Astrocyte (in vitro differentiated cells and primary cell): ENCODE measurements at places on chromosomes 7 and 10.

GRCh38 chr10:71613261-71613777, 106.3 kb downstream of the C10orf105 start:
- no peak for DNase-seq

DNA sequence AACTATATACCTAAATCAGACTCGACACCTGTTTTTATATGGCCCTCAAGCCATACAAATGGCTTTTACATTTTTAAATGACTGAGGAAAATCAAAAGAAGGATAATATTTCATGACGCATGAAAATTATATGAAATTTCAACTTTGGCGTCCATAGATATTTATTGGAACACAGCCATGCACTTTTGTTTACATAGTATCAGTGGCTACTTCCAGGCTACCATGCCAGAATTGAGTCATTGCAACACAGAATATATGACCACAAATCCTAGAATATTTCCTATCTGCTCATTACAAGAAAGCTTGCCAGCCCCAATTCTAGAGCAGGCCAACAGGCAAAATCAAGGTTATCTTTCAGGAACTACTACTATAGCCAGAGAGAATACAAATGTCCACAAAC, 29.3 kb downstream of the AFAP1L2 start:
- DNase-seq, result no peak

DNA sequence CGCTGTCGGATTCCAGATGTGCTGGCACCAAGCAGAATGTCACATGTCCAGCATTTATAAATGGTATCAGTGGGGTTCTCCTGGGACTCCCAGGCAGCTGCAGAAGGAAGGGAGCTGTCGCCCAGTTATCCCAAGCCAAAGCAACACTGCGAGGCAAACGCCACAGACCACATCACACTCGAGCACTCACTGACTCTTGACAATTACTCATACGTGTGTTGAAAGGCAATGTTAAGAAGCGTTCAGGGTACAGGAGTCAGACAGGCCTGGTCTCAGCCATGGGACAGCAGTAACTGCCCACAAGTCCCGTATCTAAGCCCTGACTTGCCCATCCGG, 113.4 kb downstream of the DIP2C start:
- DNase-seq, result peak; percentile 56

DNA sequence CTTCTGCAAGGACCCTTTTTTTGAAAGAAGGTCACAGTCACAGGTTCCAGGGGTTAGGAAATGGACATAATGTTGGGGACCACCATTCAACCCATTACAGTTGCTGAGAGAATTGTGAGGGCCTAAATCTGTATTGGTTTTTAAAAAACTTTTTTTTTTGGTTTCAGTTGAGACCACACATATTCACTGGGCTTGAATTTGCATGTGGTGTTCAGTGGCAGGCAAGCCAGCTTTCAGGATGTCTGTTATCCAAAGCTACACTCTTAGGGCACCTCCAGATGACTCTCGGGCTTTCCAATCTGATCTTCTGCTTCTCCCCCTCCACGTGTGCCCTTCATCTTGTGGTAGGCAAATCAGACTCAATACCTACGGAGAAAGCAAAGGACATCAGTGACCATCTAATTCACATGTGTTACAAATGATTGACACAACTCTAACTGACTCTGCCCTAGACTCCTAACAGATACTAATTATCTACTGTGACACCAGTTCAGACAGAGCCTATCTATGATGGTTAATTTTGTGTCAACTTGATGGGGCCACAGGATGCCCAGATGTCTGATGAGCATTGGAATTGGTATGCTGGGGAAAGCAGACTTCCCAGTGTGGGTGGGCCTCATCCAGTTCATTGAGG, 93.3 kb upstream of the ELMO1 start:
- DNase-seq, result no peak

DNA sequence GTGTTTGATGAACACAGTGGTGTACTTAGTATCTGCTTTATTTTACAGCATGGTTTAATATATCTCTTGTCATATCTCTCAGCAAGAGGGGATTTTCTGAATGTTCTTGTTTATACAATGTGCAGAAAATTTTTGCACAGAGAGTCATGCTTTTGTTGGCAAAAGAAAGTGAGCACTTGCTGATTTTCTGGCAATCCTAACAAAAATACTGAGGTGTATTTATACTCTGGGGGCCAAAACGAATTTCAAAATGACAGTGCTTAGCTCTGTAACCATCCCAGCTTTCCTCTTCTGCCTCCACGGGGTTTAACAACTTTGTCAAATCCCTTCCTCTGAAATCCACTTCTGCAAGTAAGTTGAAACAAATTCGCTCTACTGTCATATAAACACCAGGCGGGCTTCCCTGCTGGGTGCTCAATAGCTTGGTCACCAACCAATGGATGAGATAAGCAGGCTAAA, 169.2 kb downstream of the NOC3L start:
- DNase-seq, result peak; percentile 87

GRCh38 chr7:147183276-147183675, 1066.7 kb downstream of the CNTNAP2 start:
- no peak for DNase-seq

GRCh38 chr10:86900955-86901354, 56.5 kb downstream of the MMRN2 start:
- DNase-seq, result peak; percentile 42

DNA sequence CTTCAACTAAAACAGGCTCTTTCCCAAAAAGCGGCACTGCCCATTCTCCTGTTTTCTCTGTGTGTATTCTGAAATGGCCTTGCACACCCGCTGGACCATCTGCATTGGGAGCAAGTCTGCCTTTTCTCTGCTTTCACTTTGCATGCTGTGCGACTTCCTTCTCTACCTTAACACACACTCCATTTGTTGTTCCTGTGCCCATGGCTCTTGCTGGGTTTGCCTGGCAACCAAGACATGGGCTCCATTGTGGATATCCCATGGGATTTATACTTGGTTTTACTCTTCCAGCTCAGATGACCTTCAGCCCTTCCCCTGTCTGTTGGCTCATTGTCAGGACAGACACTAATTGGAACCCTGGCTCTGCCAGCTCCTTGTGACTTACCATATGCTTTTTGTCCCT, 465.3 kb downstream of the REEP3 start:
- DNase-seq, result no peak

DNA sequence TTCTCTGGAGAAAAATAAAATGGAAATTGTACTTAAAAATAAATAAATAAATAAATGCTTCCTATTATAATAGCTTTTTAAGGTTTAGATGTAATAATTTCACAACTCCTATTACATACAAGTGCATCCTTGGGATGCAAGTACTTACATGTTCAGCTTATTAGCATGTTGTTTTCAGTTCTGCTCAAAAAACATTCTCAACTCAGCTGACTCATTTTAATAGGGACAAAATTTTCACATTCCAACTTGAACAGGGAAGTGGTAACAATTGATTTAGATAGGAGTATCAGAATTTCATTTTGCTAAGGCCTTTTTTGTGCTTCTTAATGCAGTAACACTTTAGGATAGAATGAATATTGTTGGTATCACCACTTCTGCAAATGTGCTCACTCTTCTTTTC, 16.7 kb upstream of the PAPSS2 start:
- DNase-seq, result no peak

DNA sequence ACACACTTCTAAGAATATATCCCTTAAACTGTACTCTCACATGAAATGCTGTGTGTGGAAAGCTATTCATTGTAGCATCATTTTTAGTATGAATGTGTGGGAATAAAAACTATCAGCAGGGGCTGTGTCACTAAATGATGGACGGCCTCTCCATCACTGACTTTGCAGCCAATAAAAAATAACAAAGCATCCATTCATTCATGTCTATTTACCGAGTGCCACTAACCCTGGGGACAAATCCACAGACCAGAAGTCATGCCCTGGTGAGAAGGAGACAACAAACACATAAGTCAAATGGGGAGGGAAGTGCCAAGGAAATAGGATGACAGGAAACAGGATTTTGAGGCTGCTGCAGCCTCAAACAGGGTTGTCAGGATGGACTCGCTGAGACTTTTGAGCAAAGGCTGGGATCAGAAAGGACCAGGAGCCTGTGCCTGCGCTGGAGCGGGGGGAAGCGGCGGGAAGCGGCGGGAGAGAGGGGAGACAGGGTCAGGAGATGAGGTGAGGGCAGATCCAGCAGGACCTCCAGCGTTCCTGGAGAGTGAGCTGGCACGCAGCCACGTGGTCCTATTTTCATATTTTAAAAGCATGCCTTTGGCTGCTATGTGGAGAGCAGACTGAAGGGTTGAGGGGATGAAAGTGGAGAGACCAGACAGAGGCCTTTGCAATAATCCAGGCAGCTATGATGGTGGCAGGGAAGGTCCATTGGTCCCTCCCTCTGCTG, 2.2 kb upstream of the NOM1 start:
- DNase-seq, result no peak

- DNase-seq, result no peak
Measured at GRCh38 chr7:112521942-112522341, 41.2 kb downstream of the LSMEM1 start.

GRCh38 chr7:112982441-112983063, 104.1 kb downstream of the GPR85 start:
- no peak for DNase-seq

GRCh38 chr7:107854989-107855388, 36.0 kb upstream of the DLD start:
- no peak for DNase-seq

DNA sequence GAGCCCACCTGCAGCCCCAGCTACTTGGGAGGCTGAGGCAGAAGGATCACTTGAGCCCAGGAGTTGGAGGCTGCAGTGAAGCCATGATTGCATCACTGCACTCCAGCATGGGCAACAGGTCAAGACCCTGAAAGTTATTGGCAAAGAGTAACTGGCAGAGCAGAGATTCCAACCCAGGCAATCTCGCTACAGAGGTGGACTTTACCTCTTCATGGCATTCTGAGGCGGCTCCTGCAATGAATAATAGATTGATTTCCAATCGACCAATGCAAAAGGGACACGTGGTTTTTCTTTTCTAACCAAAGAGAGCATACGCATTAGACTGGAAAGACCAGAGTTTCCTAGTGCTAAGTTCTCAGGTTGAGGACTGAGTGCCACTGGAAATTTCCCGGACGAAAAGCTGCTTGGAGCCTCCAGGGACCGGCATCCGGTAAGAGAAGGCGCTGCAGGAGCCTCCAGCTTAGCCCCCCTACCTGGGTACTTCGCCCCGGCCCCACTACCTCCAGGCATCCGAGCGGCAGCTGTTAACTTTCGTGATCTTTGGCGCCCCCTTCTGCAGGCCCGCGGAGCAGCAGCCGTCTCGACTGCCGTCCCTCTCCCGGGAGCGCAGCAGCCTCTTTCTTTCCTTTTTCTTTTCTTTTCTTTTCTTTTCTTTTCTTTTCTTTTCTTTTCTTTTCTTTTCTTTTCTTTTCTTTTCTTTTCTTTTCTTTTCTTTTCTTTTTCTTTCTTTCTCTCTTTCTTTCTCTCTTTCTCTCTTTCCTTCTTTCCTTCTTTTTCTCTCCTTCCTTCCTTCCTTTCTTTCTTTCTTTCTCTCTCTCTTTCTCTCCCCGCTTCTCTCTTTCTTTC, 4.1 kb downstream of the MBLAC1 start:
- DNase-seq, result no peak

GRCh38 chr7:44535348-44536064, 5.6 kb downstream of the NPC1L1 start:
- no peak for DNase-seq

DNA sequence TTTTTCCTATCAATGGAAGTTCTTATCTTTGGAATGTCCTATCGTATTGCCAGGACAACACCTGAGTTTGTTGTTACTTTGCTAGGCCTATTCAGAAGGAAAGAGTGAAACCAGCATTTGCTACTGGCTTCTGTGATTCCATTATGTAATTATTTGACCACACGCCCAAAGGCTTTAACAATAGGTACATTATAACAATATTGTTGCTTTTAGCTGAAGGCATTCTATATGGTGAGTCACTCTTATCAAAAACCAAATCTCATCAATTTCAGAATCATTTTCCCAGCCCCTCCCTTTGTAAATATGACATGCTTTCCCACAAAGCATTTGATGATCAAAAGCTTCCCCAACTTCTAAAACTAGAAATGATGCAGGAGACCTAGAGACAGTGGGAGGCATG, 294.4 kb upstream of the NEBL start:
- no peak for DNase-seq

DNA sequence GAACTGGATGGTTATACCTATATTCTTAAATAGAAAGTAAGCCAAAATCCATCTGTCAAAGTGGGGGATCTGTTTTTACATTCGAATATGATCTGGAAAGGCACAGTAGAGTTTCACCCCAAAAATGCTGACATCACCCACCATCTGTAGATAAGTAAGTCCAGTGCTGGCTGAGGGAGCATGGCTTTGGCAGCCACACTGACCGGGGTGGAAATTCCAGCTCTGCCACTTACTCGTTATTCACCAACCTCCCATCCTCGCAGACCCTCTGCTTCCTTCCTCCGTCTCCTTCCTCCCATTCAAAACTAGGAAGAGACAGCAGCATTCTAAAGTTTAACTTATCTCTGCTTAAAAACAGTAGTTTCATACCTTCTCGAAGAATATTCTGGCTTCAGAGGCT, 84.9 kb upstream of the GATA3 start:
- DNase-seq, result peak; percentile 21

DNA sequence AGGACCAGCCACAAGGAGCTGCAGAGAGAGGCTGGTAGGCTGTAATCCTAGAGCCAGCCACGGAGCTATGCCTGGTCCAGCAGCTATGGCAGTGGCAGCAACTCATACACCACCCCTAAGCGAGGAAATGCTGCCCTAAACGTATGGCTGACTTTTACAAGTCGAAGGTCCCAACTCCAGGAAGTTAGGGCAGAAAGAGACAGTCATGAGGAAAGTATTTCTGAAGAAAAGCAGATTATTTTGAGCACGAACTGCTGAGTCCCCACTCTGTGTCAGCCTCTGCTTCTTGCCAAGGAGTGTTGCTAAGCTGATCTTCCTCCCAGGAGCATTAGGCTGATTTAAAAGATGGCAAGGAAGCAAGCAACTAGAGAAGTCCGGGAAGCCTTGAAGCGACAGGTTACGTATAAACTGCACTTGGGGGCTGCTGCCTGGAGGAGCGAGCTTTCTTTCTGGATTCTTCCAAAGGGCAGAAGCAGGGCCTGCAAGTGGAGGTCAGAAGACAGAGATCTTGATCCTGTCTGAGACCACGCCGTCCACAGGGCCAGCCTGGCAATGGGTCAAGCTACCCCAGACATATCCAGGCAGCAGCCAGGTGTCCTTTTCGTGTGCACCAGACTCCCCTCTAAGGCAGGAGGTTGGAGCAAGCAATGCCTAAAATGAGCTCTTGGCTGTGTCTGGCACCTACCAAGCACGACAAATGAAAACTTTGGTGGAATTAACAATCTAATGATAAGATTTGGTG, 39.4 kb downstream of the PLXNA4 start:
- DNase-seq, result peak; percentile 25

- DNase-seq, result no peak
Measured at GRCh38 chr10:102581401-102581800, 62.9 kb upstream of the TRIM8 start.

DNA sequence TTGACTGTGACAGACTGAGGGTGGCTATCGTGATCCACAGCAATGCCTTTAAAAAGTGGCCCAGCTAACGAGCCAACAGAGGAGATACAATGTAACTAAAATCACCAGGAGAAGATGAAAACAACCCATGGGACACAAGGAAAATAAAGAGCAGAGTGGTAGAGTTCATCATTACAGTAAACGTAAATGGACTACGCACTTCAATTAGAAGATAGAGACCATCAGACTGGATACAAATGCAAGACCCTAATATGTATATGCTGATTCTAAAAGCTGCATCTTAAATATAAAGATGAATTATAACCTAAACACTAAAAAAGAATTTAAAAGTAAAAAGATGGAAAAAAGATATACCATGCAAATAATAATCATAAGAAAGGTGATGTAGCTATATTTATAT, 6.6 kb upstream of the STK32C start:
- DNase-seq, result no peak

GRCh38 chr7:24403557-24403956, 119.6 kb downstream of the NPY start:
- no peak for DNase-seq

GRCh38 chr10:31739146-31739545, 189.5 kb downstream of the ARHGAP12 start:
- no peak for DNase-seq
